Mammary microvascular endothelial cell (primary cell): ENCODE measurements at places on chromosomes 4 and X. TPM values are rescaled to one million over a fixed set of nuclear protein-coding genes. Genes with fewer than 3 reads are reported as not detected.

Gene RBMXL3
- not detected in 2 replicates for total RNA-seq

Gene DMD
- 0.98 and 1.3 TPM in 2 replicates for total RNA-seq

Gene HSPA4L
- total RNA-seq = 9.8 and 17.3 TPM in 2 replicates

Gene SPANXB1
- total RNA-seq = not detected in 2 replicates

Gene AMER1
- 1.2 and 1.4 TPM in 2 replicates for total RNA-seq

Gene PDLIM3
- total RNA-seq = 24.4 and 35.4 TPM in 2 replicates
